Stimulated activated CD4-positive, alpha-beta T cell treated with anti-CD3 and anti-CD28 coated beads, Interleukin-1b, Interleukin-23, amount 100 ng/mL, for 1 hour (primary cell): ENCODE measurements at places on chromosomes 4 and X.

GRCh38 chr4:1714303-1715001, 2.3 kb upstream of the SLBP start:
- no peak for DNase-seq

DNA sequence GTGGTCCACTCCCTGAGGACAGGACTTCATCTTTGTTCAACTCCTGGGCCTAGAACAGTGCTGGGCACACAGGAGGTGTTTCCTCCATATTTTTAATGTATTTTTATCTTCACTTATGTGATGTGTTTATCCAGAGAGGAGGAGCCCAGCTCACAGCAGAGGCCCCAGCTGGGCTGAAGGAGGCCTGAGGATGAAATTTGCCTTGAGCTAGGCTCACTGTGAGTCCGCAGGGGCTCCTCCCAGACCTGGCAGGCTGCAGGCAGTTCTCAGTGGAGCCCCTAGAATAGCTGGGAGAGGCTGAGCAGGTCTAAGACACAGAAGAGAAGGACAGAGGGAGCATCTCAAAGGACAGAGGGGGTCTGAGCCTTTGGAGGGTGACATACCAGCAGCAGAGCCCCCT, 26.8 kb downstream of the C4orf50 start:
- no peak for DNase-seq

DNA sequence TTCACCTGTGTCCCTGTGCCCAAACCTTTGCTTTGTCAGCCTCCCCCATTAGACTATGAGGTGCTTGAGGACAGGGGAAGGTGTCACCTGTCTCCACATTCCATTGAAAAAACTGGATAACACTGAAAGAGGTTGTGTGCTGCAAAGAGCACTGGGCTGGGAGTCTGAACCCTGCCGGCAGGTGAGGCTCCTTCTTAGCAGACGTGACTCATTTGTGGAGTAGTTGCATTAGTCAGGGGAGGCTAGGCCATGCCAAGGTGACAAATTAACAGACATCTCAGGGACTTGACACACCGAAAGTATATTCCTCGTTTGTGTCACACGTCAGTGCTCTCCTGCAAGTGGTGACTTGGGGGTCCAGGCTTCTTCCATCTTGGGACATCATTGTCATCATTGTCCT, 95.9 kb upstream of the STX18 start:
- no peak for DNase-seq

GRCh38 chr4:158253350-158253980, 43.2 kb downstream of the TMEM144 start:
- DNase-seq = no peak

- no peak for DNase-seq
These were observed 168.5 kb upstream of the SH3RF1 start for GRCh38 chr4:169439244-169439643.

- no peak for DNase-seq
These were observed 776 bp downstream of the RBM47 start for GRCh38 chr4:40628888-40629287.

DNA sequence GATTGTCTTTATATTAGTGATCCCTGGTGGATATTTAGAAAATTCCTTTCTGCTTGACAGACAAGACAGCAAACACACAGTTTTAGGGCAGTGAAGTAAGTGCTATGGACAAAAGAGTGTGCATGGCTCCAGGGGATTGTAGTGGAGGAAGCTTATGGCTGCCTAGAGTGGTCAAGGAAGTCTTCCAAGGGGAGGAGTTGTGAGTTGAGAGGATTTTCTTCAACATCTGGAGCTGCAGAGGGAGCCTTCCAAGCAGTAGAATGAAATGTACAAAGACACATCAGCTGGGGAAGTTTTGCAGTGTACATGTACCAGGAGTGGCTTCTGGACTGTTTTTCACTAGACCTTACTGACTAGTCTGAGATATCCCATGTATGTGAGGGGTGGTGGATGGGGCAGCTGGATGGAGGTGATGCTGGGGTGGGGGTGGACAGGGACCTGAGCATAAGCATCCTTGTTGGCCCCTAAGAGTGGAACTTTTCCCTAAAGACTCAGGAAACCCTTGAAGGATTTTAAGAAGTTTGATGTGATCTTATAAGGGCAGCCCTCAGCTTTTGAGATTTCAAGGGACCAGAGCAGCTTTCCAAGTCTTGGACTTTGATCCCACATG, 160.5 kb upstream of the TAPT1 start:
- no peak for DNase-seq

GRCh38 chrX:87468941-87469340, 48.7 kb upstream of the KLHL4 start:
- DNase-seq = no peak

- no peak for DNase-seq
These were observed 67.2 kb upstream of the PPP3CA start for GRCh38 chr4:101414496-101414895.

GRCh38 chr4:164997324-164997723, 19.9 kb upstream of the TRIM61 start:
- DNase-seq = no peak

GRCh38 chr4:59704616-59705015, 1495.5 kb upstream of the ADGRL3 start:
- no peak for DNase-seq

- DNase-seq = no peak
These were observed 239.6 kb downstream of the PPP1R2C start for GRCh38 chrX:42538405-42538804.

- no peak for DNase-seq
These were observed 99.5 kb downstream of the ARHGAP6 start for GRCh38 chrX:11566173-11566572.

DNA sequence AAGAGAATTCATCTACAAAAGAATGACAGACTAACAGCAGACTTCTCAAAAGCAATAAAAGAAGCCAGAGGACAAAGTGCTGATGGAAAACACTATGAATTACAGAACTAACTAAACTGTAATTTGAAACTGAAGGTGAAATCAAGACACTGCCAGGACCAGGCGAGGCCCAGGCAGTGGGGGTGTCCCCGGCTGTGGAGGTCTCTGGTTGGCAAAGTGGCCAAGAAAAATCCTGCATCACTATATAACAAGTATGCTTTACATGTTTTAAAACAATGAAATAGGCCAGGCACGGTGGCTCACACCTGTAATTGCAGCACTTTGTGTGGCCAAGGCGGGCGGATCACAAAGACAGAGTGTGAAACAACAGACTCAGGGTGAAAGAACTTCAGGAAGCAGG, 32.9 kb downstream of the CHM start:
- no peak for DNase-seq

- DNase-seq = no peak
These were observed 22.3 kb upstream of the TMEM165 start for GRCh38 chr4:55373461-55373860.

DNA sequence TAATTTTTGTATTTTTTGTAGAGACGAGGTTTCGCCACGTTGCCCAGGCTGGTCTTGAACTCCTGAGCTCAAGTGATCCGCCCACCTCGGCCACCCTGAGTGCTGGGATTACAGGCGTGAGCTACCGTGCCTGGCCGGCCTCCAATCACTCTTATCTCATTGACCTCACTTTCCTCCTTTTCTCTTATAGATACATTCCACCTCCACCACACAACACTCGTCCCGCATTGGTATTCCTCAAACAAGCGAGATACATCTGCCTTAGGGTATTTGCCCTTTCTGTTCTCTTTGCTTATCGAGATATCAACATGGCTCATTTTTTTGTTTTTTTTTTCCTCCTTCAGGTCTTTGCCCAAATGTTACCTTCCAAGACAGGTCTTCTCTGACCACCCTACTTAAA, 1.8 kb upstream of the PRPS1 start:
- no peak for DNase-seq

GRCh38 chr4:150323406-150324325, 245.4 kb downstream of the DCLK2 start:
- DNase-seq = no peak

GRCh38 chr4:23040539-23040938, 347.8 kb downstream of the GBA3 start:
- no peak for DNase-seq

- no peak for DNase-seq
These were observed 18.0 kb downstream of the HDAC8 start for GRCh38 chrX:72554448-72555140.

- DNase-seq = no peak
These were observed 29.7 kb upstream of the LCORL start for GRCh38 chr4:18051281-18051680.

GRCh38 chr4:128393101-128393704, 105.6 kb upstream of the PGRMC2 start:
- no peak for DNase-seq
